ENCODE measurements at places on chromosomes 11 and 22.

- no peak for DNase-seq
These were observed 9.2 kb downstream of the POU2AF3 start for GRCh38 chr11:111307472-111308108.

GRCh38 chr11:69155302-69156234, at the start of gene SMIM38:
Gene SMIM38, plus strand, starts transcription at chr11:69155935. Its CDS starts 1,912 bp downstream, at chr11:69157847.
- peak; percentile 48 for DNase-seq

DNA sequence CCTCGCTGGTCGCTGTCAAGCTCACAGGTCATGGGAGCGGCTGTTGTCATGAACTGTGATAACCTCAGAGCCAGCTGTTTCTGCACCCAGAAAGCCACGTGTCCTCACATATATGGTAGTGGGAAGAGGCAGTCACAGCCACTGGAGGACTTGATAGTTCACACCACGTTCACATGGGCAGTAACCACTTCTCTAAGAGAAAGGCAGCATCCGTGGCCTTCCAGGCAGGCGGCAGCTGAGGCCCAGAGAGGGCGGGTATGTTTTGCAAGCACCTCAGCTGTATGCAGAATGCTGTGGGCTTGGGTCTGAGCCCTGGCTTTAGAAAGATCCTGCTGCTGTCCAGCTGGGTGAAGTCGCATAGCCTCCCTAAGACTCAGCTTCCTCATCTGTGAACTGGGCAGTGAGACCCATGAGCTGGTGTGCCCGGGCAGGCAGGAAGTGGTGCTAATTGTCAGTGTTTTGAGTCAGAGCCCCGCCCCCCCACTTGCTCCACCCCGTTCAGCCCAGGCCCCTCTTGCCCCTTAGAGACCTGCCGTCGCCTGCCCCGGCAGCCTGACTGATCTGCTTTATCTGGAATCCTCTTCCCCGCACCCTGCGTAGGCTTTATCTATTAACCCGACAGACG, 13.3 kb downstream of the TTC38 start:
- peak; percentile 53 for DNase-seq

- DNase-seq, result peak; percentile 54
These were observed 571 bp downstream of the FAR1 start for GRCh38 chr11:13668957-13669521.

DNA sequence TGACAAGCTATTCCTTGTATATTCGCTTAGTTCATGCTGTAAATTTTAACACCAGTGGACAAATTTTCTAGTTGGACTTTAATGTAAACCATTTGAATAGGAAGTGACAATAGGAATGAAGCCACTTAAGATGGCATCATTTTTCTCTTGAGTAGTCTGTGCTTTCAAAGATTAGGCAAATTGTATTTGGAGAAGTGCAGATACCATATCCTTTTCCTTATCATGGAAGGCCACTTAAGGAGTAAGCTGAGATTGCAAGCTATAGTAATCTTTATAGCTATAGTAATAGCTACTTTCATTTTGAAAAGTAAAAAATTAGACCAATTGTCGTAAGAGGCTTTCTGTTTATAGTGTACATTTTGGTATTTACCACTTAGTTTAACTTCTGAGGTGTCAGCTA, 12.8 kb downstream of the CAPRIN1 start:
- no peak for DNase-seq

DNA sequence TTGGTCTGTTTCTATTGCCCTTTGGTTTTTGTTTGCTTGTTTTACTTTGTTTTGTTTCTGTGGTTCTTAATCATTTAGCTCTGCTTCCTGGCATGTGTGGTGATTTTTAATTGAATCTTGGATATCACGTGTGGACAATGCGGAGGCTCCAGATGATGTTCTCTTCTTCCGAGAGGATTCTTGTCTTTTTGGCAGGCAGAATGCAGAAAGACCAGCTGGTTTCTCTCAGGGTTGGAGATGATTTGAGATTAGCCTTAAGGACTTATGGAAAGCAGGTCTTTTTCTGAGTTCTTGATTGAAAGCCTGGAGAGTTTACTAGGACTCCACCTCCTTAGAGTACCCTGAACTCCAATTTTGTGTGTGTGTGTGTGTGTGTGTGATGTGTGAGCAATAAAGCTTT, 21.0 kb upstream of the ANO1 start:
- DNase-seq, result no peak

GRCh38 chr11:59787816-59788215, 22.8 kb downstream of the MRPL16 start:
- no peak for DNase-seq

- DNase-seq, result no peak
These were observed 69.8 kb upstream of the TNRC6B start for GRCh38 chr22:40107851-40108378.

GRCh38 chr11:77175021-77175842, 47.2 kb downstream of the MYO7A start:
- DNase-seq, result no peak

DNA sequence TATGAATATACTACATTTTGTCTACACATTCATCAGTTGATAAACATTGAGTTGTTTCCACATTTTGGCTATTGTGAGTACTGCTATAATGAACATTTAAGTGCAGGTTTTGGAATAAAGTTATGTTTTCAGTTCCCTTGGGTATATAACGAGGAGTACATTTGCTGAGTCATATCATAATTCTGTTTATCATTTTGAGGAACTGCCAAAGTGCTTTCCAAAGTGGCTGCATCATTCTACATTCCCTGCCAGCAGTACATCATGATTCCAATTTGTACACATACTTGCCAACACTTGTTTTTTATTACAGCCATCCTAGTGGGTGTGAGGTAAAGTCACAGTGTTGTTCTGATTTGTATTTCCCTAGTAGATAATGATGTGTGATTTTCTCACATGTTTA, 1458.6 kb upstream of the TENM4 start:
- no peak for DNase-seq

GRCh38 chr22:36284171-36284571, 31.2 kb downstream of the APOL1 start:
- no peak for DNase-seq

GRCh38 chr11:2924381-2924780, 4.8 kb downstream of the PHLDA2 start:
- no peak for DNase-seq

- peak; percentile 44 for DNase-seq
These were observed 731 bp downstream of the NTM start for GRCh38 chr11:131370901-131371790.

GRCh38 chr11:36763187-36763586, 165.2 kb upstream of the RAG2 start:
- no peak for DNase-seq

- no peak for DNase-seq
These were observed 8.2 kb upstream of the SCUBE2 start for GRCh38 chr11:9099617-9100016.

GRCh38 chr22:49475253-49475652, 352.4 kb downstream of the BRD1 start:
- no peak for DNase-seq

GRCh38 chr11:133697161-133697560, 148.2 kb downstream of the SPATA19 start:
- no peak for DNase-seq

DNA sequence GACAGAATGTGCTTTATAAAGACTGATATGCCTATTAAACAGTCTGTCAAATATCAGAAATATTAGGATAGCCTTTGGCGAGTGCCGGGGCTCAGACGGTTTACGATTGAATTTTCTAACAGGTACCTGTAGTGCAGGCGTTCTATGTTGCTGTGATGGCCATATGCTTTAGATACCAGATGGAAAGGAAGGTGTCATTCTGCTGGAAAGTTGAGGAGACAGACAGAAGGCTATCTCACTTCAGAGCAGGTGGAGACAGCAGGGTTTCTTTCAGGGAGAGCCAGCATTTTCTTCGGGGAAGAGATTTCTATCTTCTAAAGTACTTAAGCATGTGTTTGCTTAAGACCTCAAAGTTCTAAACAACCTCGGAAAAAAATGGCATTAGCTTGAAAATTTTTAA, 415.4 kb downstream of the NTM start:
- DNase-seq, result no peak

GRCh38 chr11:1548221-1549070, 23.6 kb downstream of the DUSP8 start:
- peak; percentile 51 for DNase-seq

- DNase-seq, result no peak
These were observed 39.3 kb downstream of the EFCAB6 start for GRCh38 chr22:43772831-43773230.

DNA sequence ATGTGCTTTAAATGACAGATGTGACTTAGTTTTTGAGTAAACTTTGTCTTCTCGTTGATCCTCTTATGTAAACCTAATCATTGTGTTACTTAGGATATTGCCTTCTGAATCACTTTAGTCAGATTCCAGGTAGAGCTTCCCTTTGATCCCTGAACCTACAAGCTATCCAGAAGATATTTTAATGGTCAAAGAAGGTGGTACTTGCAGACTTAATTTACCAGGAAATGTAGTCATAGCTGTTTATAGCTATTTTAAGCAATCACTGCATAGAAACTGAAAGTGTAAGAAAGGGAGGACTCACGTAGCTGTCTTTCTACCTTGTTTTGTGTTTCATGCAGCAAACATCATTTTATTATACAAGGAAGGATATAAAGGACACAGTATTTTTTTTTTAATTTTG, 189.5 kb downstream of the DDX10 start:
- no peak for DNase-seq

DNA sequence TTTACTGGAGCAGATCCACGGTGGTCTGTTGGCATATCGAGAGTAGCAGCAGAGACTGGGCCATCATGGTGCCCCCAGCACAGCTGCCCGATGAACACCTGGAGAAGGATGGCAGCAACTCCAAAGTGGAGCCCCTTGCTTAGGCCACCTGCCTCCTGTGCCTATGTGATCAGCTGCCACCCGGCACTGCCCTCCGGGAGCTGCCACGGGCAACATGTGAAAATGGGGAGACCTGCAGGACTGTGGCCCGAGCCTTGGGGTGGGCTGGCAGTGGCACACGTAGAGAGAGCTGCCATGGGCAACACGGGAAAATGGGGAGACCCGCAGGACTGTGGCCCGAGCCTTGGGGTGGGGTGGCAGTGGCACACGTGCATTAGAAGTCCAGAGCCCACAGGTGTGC, 3.1 kb downstream of the FXYD2 start:
- no peak for DNase-seq

DNA sequence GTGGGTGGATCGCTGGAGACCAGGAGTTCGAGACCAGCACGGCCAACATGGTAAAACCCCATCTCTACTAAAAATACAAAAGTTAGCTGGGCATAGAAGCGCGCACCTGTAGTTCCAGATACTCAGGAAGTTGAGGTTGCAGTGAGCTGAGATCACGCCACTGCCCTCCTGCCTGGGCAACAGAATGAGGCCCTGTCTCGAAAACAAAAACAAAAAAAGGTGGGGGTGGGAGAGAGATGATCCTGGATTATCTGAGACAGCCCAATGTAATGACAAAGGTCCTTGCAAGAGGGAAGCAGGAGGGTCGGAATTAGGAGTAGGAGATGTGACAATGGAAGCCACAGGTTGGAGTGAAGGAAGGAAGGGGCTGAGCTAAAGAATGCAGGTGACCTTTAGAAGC, 87.6 kb upstream of the APOA1 start:
- DNase-seq, result no peak

- no peak for DNase-seq
These were observed 87.2 kb upstream of the CARD18 start for GRCh38 chr11:105226766-105227165.

DNA sequence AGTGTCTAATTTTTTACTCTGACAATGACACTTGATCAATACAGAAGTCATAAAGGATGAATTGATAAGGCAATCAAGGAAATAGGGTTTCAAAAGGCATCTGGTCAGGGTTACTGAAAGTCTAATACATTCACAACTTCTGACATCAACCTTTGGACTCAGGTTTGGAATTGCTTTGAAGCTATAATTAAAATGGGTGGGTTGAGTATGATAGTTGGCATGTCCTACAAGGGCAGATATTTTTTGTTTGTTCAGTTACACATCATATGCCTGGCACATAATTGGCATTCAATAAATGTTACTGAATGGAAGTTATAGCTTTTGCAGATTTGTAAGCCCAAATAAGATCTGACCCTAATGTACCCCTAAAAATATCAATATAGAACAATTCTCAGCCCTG, 7.3 kb upstream of the FUT4 start:
- no peak for DNase-seq

DNA sequence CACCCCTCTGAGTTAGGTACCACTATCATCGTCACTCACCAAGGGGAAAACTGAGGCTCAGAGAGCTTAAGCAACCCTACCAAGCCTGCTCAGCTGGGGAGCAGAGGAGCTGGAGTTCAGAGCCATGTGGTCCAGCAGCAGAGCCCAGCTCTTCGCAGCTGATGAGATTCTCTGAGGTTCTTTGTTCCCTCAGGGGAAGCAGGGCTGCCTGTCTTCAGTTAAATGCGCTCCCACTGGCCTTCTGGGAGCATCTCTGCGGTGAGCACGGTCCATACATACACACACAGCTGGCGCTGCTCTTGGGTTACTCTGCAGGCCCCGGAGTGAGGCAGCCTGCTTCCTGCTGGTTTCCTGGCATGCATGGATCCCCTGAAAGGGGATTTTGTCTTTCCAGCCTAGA, 5.2 kb upstream of the PTGDR2 start:
- no peak for DNase-seq

DNA sequence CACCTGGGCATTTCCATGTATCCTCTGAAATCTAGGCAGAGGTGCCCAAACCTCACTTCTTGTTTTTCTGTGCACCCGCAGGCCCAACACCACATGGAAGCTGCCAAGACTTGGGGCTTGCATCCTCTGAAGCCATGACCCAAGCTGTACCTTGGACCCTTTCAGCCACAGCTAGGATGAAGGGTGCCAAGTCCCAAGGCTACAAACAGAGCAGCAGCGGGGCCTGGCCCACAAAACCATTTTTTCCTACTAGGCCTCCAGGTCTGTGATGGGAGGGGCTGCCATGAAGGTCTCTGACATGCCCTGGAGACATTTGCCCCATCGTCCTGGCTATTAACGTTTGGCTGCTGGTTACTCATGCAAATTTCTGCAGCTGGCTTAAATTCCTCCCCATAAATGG, 20.4 kb upstream of the EIF4G2 start:
- no peak for DNase-seq

GRCh38 chr11:65623177-65623576, 7.6 kb downstream of the PCNX3 start:
- no peak for DNase-seq

- no peak for DNase-seq
These were observed 7.6 kb downstream of the MMP20 start for GRCh38 chr11:102617466-102618008.

- no peak for DNase-seq
These were observed 16.9 kb upstream of the SIK2 start for GRCh38 chr11:111585371-111585770.

All from head of caudate nucleus (tissue), 42 donors.